Right ventricle myocardium inferior (tissue), 1 donor: ENCODE measurements at places on chromosomes 3 and 15. TPM values are rescaled to one million over a fixed set of nuclear protein-coding genes. Genes with fewer than 3 reads are reported as not detected.
A peak's percentile ranks its signal among the peaks of the same experiment; 100 is the strongest.

KLF13 gene
- 63.4 TPM for total RNA-seq

DNA sequence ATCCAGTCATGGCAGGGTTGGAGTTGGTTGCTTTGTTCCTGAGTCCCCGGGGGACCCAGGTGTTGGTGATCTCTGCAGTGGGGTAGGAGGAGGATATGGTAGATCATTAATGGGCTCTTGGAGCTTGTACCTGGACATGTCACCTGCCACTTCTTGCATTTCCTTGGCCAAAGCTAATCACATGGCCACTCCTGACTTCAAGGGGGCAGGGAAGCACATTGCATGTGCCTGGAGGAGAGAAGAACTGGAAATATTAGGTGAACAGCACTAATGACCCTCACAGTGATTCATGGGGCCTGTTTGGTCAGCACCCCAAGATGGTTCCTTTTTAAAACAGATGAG, 87.1 kb upstream of the MYZAP start:
- no peak for DNase-seq

GRCh38 chr15:70509282-70509662, 254.1 kb downstream of the UACA start:
- no peak for DNase-seq

DNA sequence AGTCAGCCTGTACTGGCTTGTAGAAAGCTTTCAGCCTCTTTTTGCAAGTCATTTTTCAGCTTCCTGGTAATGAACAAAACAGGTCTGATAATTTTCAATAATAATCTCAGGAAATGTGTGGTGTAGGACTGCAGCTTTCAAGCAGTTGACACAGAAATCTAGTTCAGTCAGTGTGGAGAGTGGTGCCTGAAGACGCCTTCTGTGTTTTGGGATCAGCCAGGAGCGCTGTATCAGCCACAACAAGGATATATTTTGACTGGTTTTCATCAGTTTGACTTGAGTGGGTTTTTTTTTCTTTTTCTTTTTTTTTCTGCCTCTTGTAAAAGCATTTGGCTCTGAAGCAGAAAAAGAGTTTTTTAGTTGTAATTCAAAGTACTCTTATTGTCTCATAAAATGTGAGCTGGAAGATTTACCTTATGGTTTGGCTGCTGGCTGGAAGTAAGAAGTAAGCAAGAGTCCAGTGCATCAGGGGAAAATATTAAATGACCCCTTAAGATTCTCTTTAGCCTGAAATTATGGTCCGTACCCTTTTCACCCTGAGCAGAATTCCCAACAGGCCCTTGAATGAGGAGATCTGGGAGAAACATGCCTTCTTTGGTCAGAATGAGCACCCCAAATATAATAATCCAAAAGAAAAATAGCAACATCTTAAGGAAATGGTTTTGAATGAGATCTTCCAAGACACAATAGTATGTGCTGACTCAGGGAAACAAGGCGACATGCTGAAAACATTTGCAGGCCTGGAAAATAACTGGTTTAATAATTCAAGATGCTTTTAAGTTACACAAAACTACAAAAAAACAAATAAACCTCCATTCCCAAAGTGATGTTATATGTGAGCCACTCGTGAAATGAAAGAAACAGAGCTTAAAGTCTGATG, 332.7 kb upstream of the ADAMTS9 start:
- no peak for DNase-seq

CHST13 gene
- 0.60 TPM for total RNA-seq

GRCh38 chr3:109994853-109995252, 657.5 kb upstream of the DPPA4 start:
- no peak for DNase-seq

CSTA gene
- total RNA-seq: 2.5 TPM

PLCB2 gene
- total RNA-seq: 8.2 TPM

LTK gene
- 1.5 TPM for total RNA-seq

CGGBP1 gene
- 51.6 TPM for total RNA-seq

- no peak for DNase-seq
Observed at GRCh38 chr15:66921319-66921915, 144.0 kb upstream of the SMAD3 start.

TF gene
- total RNA-seq: 15.7 TPM

C3orf49 gene
- total RNA-seq: not detected

GRCh38 chr3:88112289-88112688, 37.5 kb upstream of the C3orf38 start:
- no peak for DNase-seq

- DNase-seq: peak; percentile 46
Observed at GRCh38 chr15:52787123-52787503, 3.0 kb downstream of the ONECUT1 start.

- DNase-seq: no peak
Observed at GRCh38 chr15:92681141-92681631, 25.6 kb upstream of the FAM174B start.

DNA sequence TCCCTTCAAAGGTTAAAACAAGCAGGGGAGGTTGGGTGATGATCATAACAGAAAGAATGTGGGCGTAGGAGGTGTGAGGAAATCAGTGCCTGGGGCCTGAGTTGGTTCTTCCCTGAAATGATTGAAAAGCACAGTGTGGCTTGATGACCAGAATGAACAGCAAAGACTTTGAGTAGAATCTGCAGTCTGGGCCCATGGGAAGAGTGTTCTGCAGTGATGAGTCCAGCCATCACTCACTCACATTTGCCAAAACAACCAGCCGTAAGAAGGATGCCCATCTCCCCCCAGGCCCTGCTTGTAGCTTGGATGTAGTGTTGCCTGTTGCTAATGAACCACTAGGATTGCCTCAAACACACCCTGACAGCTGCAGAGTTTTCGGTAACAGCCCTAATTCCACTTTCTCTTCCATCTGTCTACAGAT, 67.9 kb downstream of the VGLL3 start:
- DNase-seq: no peak

- no peak for DNase-seq
Observed at GRCh38 chr3:32352563-32352962, 39.1 kb upstream of the CMTM7 start.

REC114 gene
- 0.60 TPM for total RNA-seq

TUSC7 gene
- not detected for total RNA-seq

DNA sequence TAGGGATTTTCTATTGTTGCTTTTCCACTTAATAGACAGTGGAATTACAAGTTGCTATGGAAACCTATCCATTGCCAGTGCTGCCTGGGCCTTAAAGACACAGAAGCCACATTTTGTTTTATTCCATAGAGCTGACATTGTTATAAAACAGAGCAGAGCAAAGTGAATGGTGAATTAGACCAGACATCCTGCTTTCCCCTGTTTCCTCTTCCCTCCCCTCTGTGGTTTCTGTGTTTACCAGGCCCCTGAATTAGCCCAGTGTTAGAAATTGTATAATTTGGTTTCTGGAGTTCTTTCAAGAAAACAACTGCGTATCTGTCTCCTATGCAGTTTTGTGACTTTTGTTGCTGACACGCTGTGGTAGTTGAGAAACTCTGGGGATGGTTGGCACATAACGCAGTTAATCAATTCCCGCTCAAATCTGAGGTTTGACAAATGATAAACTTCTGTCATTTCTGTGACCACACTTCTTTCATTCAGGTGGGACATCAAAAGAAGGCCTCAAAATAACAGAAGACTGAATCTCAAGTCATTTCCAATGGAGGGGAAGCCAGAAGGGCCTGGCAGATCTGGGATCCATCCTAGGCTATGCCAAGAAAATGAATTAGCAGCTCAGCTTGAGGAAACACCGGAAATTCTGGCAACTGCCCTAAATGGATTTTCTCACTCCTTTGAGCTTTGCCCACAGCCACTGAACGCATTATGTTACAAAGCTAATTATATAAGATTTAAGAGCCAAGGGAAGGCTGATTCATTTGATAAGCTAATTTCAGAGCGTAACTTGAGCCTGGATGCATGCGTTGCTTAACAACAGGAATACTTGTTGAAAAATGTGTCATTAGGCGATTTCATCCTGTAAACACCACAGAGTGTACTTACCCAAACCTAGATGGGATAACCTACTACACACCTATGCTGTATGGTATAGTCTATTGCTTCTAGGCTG, 46.9 kb downstream of the NR1D2 start:
- no peak for DNase-seq

DNA sequence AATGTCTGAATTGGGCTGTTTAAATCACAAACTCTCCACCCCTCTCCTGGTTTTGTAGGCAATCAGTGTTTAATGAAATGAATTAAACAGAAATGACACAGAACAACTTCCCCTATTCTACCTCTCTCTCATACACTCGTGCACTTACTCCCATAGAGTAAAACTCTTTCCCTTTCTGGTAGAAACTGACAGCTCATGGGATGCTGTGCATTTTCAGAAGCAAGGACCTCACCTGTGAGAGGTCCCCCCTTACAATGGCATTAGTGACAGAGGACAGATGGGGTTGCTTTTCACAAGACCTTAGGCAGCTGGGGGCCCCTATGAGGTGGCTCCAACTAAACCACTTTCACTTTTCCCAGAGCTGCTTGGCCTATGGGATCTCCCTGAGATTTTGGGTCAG, 31.9 kb downstream of the PARP16 start:
- DNase-seq: no peak

DNA sequence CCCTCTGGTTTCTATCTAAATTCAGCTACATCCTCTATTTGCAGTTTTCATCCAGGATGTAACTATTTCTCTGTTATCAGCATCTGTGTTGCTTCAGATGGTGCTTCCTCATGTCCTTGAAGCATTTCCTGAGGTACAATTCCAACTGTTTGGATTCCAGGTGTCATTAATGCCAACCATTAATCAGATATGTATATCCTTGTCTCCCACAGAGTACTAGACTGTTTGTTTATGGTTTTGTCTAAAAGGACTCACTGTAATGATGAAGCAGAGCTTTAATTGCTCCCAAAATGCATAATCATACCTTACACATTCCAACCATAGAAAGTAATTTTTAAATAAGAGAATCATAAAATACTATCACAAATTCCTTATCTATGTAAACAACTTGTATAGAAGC, 288.5 kb upstream of the MME start:
- no peak for DNase-seq

FBXW12 gene
- not detected for total RNA-seq

DNA sequence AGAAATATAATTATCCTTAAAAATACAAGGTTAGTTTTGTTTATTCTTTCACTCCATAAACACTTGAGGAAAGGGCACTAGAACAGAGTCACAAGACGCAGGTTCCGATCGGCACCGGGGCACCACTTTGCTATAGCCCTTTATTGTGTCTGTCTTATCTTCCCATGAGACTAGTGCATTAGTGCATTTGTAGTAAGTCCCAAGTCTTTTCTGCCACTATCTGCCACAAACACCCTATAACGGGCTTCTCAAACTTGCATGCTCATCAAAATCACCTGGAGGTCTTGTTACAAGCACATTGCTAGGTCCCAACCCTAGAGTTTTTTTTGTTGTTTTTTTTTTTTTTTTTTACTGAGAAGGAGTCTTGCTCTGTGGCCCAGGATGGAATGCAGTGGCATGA, 213.1 kb downstream of the FOXP1 start:
- no peak for DNase-seq

- DNase-seq: no peak
Observed at GRCh38 chr15:100107151-100107550, 234.6 kb downstream of the ADAMTS17 start.

DNA sequence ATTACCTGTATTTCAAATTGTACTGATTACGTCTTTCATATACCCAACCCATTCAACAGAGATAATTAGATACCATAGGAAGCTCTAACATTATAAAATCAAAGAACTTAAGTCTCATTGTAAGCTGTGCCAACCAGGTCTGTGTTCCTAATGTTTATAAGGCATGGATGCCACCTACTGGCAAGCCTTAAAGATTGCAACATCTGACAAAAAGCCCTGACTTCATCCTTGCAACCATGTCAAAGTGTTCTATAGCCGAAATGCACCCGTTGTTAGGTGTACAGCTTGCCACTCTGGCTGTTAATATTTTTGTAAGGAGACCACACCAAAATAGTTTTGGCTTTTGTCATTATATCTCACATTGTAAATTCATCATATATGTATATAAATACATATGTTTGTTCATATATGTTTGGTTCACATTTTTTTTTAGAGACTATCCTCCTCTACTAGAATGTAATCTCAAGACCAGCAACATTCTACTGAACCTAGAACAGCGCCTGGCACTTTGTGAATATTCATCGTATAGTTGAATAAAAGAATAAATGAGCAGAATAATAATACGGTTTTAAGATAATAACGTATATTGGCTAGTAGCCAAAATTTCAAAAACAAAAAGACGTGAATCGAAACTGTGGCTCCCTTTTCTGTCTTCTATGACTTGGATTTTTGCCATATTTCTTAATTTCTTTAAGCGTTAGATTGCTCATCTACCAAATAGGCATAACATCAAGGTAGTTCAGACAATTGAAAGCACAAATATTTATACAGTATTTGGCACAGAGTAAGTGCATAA, 258.1 kb downstream of the TBL1XR1 start:
- no peak for DNase-seq

DNA sequence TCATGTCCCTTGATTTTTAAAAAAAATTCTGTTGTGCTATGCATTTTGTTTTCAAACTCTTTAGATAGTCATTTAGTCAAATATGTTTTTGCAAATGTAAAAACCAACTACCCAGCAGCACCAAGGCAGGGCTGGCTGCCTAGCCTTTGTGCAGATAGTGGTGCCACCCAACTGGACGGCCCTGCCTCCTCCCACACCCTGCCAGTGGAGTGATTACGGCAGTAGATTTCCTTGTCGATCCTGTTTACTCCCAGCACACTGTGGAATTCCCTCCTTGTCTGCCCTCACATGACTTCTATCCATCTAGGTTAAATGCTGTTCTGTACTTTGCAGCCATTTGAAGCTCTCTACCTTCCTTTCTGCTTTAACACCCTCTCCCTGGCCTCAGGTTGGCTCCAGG, 79.4 kb upstream of the PLXNA1 start:
- DNase-seq: no peak

DNA sequence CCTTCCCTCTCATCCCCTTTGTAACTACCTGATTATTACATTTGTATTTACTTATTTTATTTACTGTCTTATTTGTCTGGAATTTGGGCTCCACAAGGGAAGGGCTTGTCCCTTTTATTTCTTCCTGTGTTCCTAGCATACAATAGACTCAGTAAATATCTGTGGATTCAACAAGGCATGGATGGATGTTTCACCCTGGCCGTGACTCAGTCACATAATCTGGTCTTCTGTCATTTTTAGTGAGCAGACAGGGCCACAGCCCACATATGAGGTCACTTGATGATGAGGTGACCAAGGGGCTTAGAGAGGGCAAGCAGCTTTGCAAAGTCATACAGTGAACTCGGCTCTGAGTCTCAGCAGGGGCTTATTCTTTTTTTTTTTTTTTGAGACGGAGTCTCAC, 7.8 kb upstream of the DAG1 start:
- DNase-seq: no peak

- DNase-seq: no peak
Observed at GRCh38 chr3:141489203-141489602, 2.4 kb downstream of the RASA2 start.

- no peak for DNase-seq
Observed at GRCh38 chr15:53974121-53974520, 4.1 kb upstream of the UNC13C start.

PCOLCE2 gene
- total RNA-seq: 64.1 TPM

GRCh38 chr15:57611938-57612337, 20.2 kb downstream of the MYZAP start:
- DNase-seq: no peak

GRCh38 chr3:101635345-101635744, 41.6 kb downstream of the ZBTB11 start:
- DNase-seq: no peak
